ENCODE measurements at places on chromosomes 7 and 10.

- no peak for DNase-seq
These were observed 39.4 kb upstream of the ARHGAP21 start for GRCh38 chr10:24762966-24763623.

DNA sequence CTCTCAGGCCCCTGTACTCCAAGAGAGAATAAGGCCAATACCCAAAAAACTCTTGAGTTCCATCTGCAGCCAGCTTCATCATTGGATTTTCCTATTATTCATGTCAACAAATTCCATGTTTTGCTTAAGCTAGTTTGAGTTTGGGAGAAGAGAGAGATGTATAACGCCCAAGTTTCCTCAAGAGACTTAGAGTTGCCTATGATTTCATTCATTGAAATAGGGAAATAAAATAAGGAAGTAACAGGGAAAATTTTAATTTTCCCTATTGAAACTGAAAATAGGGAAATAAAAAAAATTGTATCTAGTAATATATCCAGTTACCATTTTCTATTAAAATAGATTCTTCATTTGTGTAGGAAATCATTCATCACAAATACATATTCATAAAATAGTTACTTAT is 66.5 kb upstream of the SVIL start:
- no peak for DNase-seq

GRCh38 chr10:98332623-98333269 is 64.8 kb upstream of the LOXL4 start:
- DNase-seq, result no peak

GRCh38 chr7:140512317-140513000 is 33.2 kb upstream of the MKRN1 start:
- DNase-seq, result no peak

GRCh38 chr10:48194830-48195229 is 79.7 kb downstream of the FRMPD2 start:
- DNase-seq, result no peak

GRCh38 chr10:129711291-129711690 is 244.2 kb downstream of the MGMT start:
- DNase-seq, result no peak

- no peak for DNase-seq
These were observed 11.1 kb downstream of the KCP start for GRCh38 chr7:128899392-128899791.

DNA sequence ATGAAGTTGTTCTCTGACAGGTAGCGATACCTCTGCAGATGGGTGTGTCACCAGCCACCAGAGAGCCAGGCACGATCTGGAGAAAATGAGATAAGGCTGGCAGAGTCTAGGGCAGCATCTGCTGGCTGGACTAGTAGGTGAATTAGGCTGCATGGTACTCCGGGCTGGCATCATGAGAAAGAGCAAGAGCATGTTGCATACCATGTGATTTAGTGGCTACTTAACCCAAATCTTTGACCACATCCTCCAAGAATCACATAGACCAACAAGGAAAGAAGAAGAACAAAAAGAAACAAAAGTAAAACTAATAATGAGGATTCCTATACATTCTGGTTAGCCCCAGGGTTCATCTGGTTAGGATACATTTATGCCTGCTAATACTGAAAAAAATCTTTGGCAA is 23.4 kb upstream of the FAM170B start:
- no peak for DNase-seq

- DNase-seq, result no peak
These were observed 24.2 kb downstream of the FAM3C start for GRCh38 chr7:121371883-121372282.

DNA sequence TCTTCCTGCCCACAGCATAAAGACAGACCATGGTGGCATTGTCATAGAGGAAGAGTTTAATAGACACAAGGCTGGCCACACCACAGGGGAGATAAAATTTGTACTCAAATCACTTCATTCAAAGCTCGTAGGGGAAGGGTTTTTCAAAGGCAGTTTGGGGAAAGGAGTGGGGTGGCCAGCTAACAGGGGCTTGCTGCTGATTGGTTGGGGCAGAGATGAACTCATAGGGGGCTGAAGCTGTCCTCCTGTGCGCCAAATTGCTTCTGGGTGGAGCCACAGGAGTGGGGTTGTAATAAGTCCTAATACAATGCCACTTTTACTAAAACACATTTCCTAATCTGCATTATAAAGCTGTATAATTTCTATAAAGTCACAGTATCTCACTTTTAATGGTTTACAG is 22.5 kb downstream of the PDZD8 start:
- no peak for DNase-seq

- DNase-seq, result no peak
These were observed 44.9 kb upstream of the ADGRA1 start for GRCh38 chr10:133042816-133043215.

DNA sequence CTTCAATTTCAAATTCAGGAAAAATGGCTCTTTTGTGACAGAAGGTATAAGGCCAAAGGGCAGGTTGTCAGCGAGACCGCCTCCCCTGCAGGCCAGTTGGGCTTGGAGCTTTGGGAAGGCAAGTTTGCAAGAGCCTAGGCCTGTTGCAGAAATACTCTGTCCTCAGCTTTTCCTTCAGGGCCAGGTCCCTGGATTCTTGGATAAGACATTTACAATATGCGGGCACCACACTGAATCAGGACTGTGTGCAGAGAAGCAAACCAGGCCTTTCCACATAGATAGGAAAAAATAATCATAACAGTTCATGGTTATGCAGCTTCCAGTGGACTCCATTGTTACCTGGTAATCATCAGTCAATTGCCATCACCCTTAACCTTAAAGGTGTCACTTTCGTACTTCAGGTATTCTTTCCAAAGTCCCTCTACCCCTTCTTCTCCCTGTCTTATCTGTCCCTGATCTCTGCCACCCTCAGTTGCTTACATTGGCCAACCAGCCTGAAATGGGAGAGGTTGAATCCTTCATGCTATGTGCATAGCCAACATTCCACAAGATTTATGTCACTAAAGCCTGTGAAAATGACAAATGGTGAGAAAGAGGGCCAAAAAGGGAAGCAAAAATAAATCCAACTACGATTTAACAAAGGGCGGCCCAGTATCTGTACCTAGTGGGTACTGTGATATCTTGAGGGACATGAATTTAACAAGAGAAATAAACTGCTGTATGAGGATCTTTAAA is 304.5 kb upstream of the NFE2L3 start:
- no peak for DNase-seq

- no peak for DNase-seq
These were observed 95.1 kb downstream of the EGFR start for GRCh38 chr7:55113760-55114540.

DNA sequence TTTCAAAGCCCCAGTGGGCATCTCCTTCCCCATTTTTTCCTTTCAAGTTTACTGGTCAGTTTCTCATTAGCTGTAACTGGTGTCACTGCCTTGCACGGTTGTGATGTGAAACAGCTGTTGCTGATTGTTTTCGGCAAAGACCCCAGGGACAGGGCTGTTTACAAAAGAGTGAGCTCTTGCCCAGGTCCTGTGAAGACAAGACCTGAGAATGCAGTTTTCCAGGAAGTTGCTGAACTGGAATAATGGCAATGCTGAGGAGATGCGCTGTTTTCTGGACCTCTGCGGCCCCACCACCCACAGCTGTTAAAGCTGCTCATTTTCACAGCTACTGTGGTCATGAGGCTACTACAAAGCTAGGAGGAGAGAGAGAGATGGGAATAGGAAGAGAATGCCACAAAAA is 116.6 kb upstream of the RSU1 start:
- DNase-seq, result no peak

- no peak for DNase-seq
These were observed 20.9 kb downstream of the FOXK1 start for GRCh38 chr7:4702961-4703512.

DNA sequence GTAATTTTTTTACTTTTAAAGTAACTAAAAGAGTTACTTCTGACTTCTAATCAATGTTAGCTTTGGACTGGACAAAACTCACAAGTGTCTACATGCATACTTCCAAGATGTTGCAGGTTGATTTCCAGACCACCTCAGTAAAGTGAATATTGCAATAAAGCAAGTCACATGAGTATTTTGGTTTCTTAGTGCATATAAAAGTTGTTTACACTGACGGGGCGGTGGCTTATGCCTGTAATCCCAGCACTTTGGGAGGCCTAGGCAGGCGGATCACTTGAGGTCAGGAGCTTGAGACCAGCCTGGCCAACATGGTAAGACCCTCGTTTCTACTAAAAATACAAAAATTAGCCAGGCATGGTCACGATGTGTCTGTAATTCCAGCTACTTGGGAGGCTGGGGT is 40.8 kb downstream of the PANK1 start:
- no peak for DNase-seq

GRCh38 chr7:121322460-121322859 is 6.3 kb upstream of the WNT16 start:
- DNase-seq, result no peak

- DNase-seq, result no peak
These were observed 108.4 kb upstream of the UNC5B start for GRCh38 chr10:71103961-71104360.

DNA sequence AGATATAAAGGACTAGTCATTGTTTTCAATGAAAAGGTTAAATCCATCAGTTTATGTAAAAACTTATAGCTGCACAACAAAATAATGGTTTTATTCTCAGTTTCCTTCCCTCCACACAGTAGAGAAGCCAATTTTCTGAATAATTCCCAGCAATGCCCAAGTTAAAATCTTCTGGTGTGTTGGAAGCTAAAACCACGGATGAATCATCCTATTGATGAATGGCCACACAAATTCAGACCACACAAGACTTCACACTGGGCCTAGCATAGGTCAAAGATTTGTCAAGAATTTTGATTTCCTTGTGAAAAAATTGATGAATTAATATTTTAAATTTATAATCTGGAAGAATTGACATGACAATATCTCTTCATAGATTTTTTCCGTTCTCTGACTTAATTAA is 617.6 kb downstream of the INHBA start:
- DNase-seq, result no peak

DNA sequence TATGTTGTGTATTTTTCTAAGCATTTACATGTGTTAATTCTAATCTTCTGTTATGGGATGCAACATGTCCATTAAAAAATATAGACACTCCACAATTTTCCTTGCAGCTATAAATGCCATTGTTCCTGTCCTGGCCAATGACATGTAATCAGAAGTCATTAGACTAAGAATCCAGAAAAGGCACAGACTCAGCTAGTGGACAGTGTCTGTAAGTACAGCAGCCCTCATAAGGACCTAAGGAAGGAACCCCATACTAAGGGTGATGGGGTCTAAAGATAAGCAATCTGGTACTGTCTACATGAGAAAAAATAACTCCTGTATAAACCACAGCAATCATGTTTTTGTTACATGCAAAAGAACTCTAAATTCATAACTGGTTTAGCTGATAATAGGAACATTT is 115.9 kb downstream of the GPR85 start:
- no peak for DNase-seq

DNA sequence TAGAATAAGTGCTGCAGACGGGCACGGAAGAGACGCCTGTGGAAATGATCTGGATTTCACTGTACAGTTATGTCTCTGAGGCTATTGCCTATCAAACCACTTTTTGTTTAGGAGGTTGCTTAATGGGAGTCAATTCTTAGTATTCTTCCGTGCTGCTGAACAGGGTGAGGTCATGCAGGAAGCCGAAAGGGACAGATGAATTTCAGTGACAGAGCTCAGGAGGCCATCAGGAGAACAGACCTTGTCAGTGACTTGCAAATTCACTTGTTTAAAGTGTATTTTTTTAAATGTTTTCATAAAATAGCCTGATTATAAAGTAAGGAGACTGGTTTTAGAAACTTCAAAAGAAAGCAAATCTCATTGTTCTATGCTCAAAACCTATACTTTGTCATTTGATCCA is 58.9 kb downstream of the XRCC2 start:
- no peak for DNase-seq

DNA sequence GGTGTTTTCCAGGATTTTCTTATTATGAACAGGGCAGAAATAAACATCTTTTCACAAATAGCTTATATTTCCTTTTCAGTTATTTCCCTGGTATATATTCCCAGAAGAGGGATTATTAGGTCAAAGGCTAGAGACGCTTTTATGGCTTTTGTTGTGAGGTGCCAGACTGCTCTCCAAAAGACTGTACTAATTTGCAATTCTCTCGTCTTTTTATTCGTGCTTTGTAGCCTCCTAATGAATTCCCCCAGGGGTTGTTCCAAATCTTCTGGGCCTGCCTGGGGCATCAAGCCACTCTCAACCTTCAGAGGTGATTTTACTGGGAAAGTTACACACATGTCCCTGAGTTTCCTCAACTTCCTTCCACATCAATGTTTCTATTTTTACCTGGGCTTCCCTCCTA is 34.0 kb upstream of the R3HCC1L start:
- DNase-seq, result no peak

- no peak for DNase-seq
These were observed 57.2 kb downstream of the CALML3 start for GRCh38 chr10:5581670-5582566.
